ENCODE measurements at places on chromosomes 6 and 20.

DNA sequence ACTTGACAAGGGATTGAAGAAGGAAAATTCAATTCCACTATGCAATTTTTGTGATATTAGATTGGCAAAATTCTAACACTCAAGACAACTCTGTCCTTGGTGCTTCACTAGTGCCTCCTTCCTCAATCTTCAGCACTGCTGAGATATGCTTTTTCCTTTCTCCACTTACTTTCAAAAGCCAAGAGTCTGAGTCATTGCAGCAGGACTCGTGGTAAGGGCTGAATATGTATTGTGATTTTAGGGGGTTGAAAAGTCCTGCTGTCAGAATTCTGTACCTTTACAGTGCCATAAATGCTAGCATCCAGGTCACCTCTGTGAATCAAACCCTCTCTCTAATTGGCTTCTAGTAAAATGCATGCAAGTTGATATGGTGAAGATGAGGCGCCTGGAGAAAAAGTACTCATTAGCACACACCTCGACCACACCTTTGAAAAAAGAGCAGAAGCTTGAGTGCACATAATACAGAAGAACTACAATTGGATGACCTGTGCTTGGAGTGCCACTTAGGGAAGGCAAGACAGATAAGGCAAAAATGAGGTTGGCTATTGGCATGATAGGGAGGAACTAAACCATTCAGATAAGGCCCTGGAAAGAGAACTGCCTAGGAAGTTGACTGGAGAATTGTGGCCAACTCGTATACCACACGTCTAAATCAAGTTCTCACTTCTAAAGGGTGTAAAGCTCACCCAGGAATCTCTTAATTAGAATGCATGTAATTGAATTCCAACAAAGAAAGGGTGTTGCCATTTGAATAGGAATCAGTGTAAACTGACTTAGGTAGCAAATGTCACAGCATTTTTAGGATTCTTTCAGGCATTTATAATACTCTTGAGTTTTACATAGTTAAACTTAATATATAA is 43.6 kb upstream of the FAM83B start:
- DNase-seq = no peak

DNA sequence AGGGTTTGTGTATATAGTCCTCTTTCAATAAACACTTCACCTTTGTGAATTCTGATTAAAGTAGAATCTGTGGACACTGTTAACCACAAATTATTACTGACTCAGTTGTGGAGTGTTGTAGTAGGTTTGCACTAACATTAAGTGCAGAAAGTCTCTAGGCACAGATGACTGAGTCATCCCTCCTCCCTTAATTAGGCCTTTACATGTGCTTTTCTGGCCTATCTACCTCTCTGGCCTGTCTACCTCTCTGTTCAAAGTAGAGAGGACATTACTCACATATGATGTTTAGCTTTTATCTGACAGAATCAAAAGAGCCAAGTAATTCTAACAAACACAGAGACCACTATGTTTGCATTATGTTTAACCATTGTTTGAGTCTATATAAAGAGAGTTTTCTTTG is 783.0 kb downstream of the TENT5A start:
- no peak for DNase-seq

DNA sequence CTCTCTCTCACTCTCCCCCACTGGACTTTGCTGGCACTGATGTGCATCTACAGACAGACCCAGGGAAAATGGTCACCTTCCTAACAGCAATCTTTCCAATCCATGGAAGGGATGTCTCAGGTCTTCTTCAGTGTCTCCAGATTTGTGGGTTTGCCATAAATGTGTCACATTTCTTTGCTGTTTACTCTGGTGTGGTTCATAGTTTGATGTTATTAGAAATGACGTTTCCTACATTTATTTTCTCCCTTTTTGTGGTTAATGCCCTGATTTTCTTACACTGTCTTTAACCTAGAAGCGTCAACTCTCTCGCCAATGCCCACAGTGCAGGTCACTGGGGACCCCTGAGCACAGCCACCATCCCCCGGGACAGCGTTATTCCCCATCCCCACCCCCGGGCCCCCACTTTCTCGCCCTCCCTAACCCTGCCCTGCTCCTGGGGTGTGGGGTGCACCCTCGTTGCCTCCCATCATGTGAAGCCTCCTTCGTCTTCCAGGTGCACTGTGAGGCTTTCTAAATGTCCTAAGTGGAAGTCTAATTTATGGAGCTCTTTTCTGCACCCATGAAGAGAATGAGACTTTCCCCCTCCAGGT is 86.5 kb downstream of the YTHDF1 start:
- no peak for DNase-seq

DNA sequence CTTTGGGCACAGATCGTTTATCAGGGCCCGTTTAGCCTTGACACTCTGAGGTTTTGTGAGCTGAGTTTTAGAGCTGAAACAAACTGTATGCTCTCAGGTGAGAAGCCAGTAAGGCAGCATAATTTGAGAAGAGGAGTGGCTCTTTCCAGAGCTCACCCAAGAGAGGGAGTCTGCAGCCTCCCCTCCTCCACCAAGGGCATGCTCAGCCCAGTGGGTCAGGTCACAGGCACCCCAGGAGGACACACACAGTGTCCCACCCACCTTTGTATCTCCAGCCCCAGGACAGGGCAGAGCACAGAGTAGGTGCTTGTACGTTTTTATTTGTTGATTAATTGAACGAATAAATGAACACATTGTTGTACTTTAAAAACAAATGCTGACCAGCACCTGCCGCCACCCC is 3.4 kb downstream of the TSPO2 start:
- no peak for DNase-seq

- DNase-seq = no peak
Observed at GRCh38 chr6:122648726-122649125, 38.5 kb downstream of the PKIB start.

GRCh38 chr6:115922971-115923370 is 137.7 kb downstream of the FRK start:
- DNase-seq = no peak

DNA sequence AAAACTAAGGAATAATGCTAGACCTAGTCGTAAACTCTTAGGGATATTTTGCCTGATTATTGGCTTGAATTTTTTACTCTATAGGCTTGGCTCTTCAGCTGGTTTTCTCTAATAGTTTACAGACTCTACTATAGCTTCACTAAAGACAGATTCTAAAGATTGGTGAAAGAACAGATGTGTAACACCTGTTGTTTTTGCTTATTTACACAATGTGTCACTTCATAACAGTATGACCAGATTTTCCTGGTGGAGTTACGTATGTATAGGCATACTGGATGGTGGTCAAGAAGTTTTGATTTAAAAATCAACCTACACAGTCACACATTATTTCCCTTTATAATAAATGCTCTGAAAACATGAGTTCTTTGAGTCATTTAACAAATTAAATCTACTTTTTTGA is 4.8 kb downstream of the COL19A1 start:
- no peak for DNase-seq

DNA sequence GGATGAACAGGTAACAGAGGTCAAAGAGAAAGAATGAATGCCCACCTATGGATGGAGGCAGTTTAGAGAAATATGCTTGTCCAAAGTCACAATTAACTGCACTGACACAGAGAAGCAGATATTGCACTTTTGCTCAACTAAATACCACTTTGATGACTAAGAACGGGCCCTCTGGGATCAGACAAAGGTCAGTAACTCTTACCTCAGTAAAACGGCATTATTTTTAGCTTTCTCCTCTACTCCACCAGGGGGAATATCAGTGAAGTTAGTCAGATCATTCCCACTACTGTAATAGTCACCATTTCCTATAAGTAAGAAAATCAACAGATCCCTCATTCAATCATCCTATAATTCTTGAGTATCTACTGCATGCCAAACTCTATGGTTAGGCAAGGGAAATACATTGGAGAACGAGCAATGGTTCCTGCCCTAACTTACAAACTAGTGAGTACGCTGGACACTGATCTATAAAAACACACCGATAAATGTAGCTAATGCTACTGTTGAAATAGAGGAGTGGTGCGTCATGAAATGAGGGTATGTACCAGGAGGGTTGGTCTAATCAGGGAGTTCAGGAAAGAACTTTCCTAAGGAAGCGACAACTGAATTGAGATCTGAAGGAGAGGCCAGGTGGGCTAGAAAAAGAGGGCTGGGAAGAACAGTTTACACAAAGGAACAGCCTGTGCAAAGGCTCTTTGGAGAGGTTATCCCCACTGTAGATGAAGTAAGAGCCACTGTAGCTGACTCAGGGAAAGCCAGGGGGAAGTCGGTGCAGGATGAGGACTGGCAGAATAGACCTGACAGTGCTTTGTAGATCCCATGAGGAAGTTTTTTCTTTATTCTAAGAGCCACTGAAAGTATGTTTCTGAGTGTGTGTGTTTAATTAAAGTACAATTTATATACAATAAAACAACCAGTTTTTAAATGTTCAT is 9.2 kb downstream of the ECI2 start:
- no peak for DNase-seq

- DNase-seq = no peak
Observed at GRCh38 chr6:151026041-151026663, 160.7 kb downstream of the MTHFD1L start.

Measured in anterior cingulate cortex (tissue), 58 donors.